ENCODE measurements at places on chromosomes 5 and 9.

DNA sequence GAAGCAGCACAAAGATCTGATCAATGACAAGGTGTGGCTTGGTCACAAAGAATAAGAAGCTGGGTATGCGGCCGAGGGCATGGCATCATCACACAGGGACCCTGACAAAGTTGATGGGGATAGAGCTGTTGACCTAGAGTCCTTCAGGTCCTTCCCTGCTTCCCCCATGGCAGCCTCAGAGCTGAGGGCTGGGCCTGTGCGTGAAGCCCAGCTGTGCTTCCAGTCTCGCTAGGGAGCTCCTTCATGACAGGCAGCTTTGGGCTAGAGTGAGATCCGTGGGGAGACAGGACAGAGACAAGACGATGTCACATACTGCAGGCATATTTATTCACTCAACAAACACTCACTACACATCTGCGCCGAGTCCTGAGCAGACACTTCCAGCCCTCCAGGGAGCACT lies 56.4 kb upstream of the NEURL1B start:
- no peak overlapping the region for H3K27ac ChIP-seq
- H3K27me3 ChIP-seq = peaks cover 73% of the 10 kb centered on the region
- H3K4me3 ChIP-seq = no peak overlapping the region
- DNase-seq = no peak

DNA sequence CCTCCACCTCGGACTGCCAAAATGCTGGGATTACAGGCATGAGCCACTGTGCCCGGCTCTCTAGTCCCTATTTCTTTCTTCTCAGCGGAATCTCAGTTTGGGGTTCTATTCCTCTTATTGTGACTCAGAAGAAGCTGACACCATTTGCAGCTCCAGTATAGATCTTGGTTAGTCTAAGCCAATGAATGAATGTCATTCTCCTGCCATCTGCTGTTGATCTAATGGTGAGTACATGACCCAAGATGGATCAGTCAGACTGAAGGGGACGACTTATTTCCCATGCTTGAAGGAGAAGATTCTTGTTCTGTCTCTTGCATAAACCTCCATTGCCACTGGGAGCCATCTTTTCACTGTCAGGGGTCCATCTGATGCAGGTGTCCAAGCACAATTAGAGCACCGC lies 76.0 kb upstream of the KLF9 start:
- H3K4me3 ChIP-seq = no peak overlapping the region
- no peaks in the 10 kb centered on the region for H3K36me3 ChIP-seq

DNA sequence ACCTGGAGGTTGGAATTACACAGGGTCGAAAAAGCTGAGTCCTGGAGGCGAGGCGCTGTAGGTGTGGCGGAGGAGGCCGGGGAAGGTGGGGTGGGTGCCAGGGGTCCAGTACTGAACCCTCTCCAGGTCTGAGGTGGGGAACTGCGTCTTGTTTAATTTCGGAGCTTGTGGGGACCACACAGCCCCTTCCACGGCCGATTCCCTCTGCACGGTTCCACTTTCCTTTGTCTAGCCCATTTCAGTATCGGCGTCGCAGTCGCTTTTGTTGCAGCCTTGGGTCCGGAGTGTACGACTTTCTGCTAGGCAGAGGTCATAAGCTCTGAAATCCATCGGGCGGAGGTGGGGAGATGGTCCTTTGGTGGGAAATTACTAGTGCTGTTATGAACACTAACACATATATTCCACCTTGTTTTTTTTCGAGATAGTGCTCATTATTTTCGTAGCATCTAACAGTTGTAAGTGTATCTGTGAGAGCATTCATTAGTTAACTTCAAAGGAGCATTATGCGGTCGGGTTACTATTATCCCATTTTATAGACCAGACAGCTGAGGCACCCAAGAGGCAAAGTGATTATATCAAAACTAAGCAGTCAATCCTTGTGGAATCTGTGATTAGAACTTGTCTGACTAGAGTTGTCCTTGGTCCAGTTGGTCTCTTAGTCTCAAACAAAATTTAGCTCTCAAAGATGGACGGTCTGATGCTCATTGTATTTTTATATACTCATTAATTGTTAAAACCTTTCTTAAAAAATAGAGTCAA lies 737 bp downstream of the RNF180 start:
- peak overlapping the region; percentile 95 for H3K4me3 ChIP-seq
- no peak overlapping the region for H3K27ac ChIP-seq
- peaks cover 1% of the 10 kb centered on the region for H3K4me1 ChIP-seq

- H3K27me3 ChIP-seq = peaks cover 27% of the 10 kb centered on the region
- no peak for DNase-seq
- H3K4me1 ChIP-seq = no peaks in the 10 kb centered on the region
- no peak overlapping the region for H3K27ac ChIP-seq
- H3K36me3 ChIP-seq = no peaks in the 10 kb centered on the region
Measured at GRCh38 chr5:139820606-139821005, 25.0 kb downstream of the PSD2 start.

DNA sequence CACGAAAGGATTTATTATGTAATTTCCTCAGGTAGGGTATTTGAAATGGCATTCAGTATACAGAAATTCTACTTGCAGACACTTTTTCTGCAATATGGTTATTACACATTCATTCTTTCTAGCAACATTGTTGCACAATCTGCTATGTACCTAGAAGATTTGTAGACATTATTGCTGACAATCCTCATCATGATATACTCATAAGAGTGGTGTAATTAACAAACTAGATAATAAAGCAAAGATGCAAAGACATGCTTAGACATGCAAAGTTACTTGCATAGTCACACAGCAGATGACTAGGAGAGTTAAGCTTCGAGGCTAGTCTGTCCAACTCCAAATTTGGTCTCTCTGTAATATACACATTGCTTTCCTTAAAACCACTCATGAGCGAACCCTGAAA lies 317.1 kb downstream of the ASTN2 start:
- H3K4me3 ChIP-seq = no peak overlapping the region
- H3K27me3 ChIP-seq = no peaks in the 10 kb centered on the region
- no peak for DNase-seq
- H3K4me1 ChIP-seq = peaks cover 3% of the 10 kb centered on the region
- H3K27ac ChIP-seq = no peak overlapping the region

Measured in neuronal stem cell (in vitro differentiated cells).